Stimulated activated naive CD8-positive, alpha-beta T cell treated with anti-CD3 and anti-CD28 coated beads, Interleukin-15, Interleukin-2, amounts not matched to agents 100 U/mL and 50 U/mL, for 24 hours (primary cell): ENCODE measurements at places on chromosomes 6 and 20.

GRCh38 chr6:34901930-34902329 lies 12.9 kb downstream of the ANKS1A start:
- DNase-seq = no peak

DNA sequence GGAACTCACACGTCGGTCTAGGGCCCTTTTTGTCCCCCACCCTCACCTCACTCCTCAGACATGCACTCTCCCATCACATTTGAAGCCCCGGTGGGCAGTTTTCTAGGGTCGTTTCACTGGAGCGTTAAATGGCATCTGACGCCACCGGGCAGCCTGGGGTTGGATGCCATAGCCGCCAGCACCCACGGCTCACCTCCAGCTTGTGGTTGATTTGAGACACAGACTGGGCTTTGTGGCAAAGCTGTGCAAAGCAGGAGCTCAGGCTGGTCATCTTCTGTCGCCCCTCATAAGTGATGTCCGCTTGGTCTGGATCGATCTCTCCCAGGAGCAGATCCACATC lies 530 bp downstream of the GOPC start:
- DNase-seq = peak; percentile 36

GRCh38 chr20:19885939-19886660 lies 128.0 kb downstream of the RIN2 start:
- DNase-seq = no peak

DNA sequence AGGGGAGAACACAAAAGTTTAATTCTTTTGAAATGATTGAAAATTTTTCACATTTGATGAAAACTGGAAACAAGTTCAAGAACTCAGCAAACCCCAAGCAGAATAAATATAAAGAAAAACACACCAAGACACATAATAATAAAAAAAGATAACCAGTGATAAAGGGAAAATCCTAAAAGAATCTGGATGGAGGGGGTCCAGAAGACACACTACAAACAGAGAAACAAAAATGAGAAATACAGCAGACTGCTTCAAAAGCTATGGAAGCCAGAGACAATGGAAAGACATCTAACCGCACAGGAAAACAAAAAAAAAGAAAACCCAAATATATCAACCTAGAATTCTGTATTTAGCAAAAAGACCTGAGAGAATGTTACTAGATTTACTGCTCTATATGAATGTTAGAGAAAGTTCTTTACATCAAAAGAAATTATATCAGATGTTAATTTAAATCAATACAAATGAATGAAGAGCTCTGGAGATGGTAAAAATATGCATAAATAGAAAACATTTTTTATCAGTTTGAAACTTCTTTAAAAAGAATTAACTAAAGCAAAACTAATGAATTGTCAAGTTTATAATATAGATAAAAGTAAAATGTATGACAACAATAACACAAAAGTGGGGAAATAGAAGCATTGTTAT lies 310.7 kb upstream of the PREP start:
- no peak for DNase-seq

DNA sequence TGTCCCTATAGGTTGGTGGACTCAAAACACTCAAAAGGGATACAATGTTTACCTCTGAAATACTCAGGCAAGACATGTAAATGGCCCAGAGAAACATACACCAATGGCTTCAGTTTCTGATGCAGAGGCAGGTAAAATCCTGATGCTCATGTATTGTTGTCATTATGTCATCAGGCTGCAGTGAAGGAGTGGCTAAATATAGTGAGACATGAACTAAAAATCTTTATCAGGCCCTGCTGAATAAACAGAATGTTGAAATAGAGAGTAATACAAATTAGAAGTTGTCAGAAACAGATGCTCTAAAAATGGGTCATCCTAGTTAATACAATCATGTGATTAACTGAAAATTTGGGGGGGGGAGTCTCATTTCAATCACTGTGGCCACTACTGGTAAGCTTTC lies 20.4 kb downstream of the PTPRK start:
- no peak for DNase-seq

DNA sequence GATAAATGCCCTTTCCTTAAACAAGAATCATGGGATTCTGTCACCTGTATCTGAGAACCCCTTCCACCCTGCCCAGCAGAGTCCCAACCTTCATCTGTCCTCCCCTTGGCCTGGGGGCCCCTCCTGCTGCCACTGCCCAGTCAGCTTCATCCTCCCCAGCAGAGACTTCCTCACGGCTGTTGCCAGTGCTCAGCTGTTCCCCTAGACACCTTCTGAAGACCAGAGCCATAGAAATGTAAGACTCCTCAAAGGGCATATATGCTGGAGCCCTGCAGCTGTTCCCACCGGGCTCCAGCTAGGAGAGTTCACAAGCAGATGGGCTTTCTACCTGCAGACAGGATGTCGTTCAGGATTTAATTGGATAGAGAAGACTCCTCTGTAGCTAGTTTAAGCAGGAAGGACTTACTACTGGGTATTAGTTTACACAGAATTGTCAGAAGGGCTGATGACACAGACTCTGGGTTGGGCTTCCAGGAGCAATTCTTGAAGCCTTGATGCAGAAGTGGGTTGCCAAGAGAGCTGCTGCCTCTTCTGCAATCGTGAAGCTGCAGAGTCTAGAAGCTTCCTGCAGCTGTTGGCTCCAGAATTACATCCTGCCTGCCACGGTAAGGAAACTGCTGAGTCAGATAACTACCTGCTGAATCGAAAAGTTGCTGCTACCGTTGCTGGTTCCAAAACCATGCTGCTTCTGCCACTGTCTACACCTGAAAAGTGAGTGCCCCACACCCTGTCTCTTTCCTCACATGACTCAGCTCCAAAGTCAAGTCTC lies 57.1 kb upstream of the MLN start:
- DNase-seq = no peak

- no peak for DNase-seq
These were observed 46.0 kb upstream of the BHLHE23 start for GRCh38 chr20:63052571-63053431.
